NCI-H446 treated with DMSO at 0.1 percent for 48 hours (cell line): ENCODE measurements at places on chromosomes 16 and 17.

DNA sequence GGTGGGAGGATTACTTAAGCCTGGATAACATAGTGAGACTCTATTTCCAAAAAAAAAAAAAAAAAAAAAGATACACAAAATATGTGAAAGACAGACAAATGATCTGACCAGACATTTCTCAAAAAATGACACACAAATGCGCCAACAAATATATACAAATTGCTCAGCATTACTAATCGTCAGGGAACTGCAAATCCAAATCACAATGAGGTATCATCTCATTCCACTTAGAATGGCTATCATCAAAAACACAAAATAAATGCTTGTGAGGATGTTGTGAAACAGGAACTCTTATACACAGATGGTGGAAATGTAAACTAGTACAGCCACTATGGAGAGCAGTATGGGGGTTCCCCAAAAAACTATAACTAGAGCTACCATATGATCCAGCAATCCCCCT lies 62.4 kb downstream of the STX8 start:
- no peak for DNase-seq

GRCh38 chr16:53209429-53209828 lies 154.6 kb downstream of the CHD9 start:
- DNase-seq = no peak

- DNase-seq = no peak
These were observed 197.7 kb upstream of the RPL38 start for GRCh38 chr17:74005790-74006189.

DNA sequence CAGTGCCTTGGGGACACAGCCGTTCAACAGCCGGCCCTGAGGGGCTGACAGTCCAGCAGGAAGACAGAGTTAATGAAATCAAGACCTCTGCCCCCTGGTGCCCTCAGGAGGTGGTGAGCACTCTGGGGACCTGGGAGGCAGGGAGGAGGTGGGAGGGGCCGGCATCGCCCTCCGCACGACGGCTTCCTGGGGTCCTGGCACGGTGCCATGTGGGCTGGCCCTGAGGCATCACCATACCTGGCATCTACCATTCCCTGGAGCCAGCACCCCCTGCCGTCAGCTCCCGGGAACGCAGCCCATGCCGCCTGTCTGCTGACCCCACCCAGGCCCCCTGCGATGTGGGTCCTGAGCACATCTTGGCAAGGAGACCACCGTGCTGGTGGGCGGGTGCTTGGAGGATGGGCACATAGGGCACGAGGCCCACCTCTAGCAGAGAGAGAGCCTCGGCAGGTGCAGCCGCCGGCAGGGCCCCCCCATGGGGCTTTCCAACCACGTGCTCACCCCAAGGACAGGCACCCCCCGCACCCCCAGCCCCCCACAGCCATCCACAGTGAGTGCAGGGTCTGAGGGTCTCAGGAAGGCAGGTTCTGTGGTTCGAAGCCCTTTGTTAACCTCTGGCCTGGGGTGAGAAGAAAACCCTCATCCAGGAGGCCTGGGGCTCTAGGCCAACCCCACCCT lies 52.5 kb downstream of the ZFPM1 start:
- no peak for DNase-seq

GRCh38 chr17:18122990-18123753 lies 14.6 kb downstream of the MYO15A start:
- no peak for DNase-seq

GRCh38 chr16:68310437-68310773 lies 341 bp downstream of the SLC7A6OS start:
- DNase-seq = no peak

DNA sequence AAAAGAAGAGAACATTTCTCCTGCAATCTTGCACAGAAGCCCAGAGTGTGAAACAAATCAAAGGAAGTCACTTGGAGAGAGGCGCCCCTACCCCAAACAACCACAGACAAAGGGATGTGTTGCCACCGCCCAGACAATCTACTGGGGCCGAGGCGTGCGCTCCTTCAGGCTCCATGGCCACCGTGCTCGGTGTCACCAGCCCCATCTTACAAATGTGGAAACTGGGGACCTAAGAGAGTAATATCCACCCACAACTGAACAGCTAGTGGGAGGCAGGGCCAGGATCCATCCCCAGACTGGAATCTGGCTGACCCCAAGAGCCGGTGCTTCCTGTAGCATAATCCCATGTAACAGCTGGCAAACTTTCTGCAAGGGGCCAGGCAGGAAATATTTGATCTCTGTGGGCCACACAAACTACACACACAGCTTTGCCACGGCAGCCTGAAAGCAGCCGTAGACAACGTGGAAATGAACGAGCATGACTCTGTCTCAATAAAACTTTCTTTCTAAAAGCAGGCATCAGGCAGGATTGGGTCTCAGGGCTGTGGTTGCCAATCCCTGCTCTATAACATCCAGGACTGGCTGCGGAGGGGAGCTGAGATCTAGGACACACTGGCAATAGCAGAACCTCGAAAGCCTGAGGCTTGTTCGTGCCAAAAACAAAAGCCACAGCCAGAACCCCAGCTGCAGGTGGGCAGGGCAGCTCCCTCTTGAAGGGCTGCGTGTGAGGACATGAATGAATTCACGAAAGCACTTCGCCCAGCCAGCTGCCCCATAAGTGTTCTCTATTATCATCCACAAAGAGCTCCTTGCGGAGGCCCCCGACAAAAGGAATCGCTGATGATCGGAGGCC lies 26.6 kb upstream of the GINS2 start:
- DNase-seq = no peak

GRCh38 chr17:75632863-75633485 lies at the start of gene SMIM5:
TSS of gene SMIM5 (plus strand) at chr17:75633434. CDS start at chr17:75640202, 6,768 bp downstream.
- no peak for DNase-seq
